Stimulated activated CD4-positive, alpha-beta T cell treated with anti-CD3 and anti-CD28 coated beads, Interleukin-1b, Interleukin-23, amount 100 ng/mL, for 24 hours (primary cell): ENCODE measurements at places on chromosomes 3 and 15.

- no peak for DNase-seq
Observed at GRCh38 chr3:104514776-104515175, 851.9 kb upstream of the ALCAM start.

GRCh38 chr3:196238612-196239560, 22.6 kb downstream of the SLC51A start:
- no peak for DNase-seq

DNA sequence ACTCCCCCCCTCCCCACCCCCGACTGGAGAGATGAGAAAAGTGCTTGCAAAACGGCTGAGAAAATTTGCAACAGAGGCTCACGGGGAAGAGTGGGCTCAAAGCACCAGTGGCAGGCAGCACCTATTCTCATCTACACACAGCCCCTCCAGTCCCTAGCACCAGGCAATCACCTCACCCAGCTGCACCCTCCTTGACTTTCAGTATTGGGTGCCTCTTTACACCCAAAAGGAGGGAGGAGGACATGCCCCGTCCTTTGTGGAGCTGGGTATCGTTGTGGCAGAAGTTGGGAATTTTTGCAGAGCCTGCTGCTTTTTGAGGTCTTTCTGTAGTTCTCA, 182.8 kb upstream of the TOPAZ1 start:
- DNase-seq: no peak

GRCh38 chr15:76787273-76787672, 117.9 kb downstream of the SCAPER start:
- DNase-seq: no peak

DNA sequence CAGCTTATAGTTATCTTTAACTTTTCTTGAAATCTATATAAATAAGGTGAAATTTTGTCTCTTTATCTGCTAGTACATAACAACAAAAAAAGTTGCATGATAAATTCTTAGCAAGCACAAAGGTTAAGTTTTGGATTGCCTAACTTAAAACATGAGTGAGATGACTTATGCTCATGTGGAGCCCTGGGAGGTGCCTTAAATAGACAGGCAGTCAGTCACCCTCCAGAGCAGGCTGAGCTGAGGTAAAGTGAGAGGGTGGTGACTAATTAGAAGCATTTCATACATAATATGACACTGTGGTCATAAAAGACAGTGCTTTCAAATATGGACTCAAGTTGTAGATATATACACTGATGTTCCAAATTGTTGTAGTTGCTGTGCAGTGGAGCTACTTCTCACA, 14.6 kb upstream of the MME start:
- DNase-seq: no peak

DNA sequence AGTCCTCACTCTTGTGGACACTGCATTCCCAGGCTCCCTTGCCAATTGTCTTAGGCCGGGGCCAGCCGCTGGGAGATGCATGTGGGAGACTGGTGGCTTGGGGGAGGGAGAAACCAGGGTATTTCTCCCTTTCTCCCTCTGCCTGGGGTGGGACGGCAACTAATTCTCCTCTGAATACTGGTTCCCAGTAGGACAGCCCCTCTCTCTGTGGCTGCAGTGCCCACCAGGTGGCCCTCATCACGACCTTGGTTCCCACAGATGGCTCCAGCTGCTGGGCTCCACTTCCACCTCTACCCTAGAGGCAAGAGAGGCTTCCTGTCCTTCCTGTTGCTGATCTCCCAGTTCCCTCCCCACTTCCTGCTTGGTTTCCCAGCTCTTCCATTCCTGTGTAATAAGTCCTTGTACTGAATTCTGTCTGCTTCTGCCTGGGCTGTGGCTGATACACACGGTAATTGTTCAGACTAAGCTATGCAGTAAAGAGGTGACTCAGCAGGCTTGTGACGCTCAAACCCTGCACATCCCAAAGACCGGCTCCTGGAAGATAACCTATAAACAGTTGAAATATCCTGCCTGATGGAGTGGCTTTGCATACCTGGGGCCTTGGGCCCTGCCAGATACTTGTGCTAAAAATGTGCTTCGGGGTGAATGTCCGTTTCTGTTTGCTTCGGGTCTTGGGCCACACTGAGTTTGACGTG, 20.4 kb upstream of the COPG1 start:
- no peak for DNase-seq

DNA sequence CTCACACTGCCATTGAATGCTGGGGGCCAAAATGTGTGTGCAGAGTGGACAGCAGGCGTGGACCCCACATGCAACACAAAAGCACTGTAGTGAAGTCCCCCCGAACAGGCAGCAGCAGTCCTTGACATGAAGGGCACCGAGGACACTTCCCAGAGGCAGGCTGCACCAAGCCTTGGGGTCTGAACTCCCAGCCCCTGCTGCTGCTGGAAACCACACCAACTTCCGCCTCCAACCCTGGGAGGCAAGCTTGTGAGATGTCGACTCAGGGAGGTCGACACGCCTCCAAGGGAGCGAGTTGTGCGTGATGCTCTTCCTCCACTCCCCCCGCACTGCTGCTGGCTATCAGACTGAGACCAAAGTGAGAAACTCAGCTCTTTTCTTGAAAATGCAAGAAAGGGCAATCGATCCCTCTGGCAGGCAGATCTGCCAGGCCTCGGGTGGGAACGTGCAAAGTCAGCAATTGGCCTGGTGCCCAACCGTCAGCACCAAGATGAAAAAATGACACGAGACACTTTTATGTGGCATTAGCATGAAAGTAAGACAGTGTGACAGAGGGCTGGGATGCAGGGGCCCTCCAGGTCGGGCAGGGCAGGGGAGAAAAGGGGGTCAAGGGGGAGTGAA, 43.6 kb downstream of the WHAMM start:
- DNase-seq: no peak

DNA sequence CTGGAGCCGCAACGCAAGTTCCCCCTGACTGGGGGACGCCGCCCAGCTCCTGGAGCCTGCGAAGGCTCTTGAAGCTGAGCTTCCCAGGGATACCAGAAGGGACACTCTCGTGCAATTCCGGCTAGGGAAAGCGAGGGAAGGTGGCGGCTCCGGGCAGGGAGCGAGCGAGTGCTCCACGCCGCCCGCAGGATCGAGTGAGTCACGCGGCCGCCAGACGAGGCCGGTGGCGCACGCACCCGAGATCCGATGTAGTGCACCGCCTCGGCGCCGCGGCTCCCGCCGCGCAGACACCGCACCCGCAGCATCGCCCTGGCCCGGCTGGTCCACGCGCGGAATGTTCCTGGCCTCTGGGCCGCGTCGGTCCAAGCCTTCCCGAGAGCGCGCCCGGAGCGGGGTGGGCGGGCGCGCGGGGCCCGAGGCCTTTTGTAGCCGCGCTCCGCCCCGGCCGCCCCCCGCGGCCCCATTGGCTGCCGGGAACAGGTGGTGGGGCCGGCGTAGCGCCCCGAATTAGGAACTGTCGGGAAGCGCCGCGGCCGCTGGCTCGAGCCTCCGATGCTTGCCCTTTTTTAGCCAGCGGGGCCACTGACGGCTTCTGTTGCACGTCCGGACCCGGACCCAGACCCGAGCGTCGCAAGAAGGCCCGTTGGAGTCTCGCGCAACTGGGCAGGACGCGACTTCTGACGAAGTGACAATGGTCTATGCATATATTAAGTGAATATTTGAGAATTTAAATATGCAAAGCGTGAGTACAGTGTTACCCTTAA, at the start of gene GATM:
GATM (minus strand) TSS at position 396 of the 764 bp plus-strand sequence; CDS start at position 305, 91 bp downstream.
- DNase-seq: no peak

DNA sequence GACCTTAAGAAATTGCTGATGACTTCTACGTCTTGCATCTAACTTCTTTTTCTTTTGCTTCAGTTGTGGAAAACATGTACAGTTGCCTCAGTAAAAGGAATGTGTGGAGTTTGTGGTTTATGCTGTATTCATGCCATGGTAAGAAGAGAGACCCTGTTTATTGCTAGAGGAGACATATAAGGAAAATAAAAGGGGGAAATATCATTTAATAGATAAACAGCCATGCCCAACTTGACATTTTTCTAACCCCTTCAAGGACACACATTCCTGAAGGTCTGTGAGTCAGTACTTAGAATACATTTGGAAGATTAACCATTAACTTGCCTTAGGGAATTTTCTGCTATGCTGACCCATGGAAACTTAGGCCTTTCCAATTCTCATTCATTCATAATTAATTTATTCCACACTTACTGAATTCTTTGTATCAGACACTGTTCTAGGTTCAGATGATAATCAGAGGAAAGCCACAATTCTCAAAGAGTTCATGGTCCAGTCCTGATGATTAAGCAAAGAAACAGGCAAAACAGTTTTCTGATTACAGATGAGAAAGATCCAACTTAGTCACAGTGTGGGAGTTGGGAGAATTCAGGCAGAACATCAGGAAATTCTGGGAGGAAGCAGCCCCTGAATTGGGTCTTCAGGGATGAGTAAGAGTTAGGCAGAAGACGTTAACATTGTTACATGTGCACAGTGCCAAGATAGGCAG, 329.8 kb upstream of the RASGRP1 start:
- DNase-seq: no peak

DNA sequence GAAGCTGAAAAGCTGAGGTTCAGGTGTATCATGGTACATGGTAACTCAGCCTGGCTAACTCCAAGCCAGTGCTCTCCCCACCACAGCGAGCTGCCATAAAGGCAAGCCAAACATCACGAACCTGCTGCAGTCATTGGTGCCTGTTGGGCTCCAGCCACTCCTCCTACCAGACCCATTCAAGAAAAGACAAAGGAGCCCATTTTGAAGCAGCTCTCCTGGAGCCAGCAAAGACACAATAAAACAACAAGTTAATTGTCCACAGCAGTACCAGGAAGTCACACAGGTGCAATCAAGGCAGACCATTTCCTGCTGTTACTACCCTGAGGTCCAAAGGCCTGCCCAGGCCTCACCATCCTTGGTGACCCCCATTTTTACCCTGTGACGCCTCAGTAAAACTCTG, 77.6 kb downstream of the DAPK2 start:
- DNase-seq: no peak

GRCh38 chr3:31832551-31832950, 148.5 kb downstream of the OSBPL10 start:
- DNase-seq: no peak

DNA sequence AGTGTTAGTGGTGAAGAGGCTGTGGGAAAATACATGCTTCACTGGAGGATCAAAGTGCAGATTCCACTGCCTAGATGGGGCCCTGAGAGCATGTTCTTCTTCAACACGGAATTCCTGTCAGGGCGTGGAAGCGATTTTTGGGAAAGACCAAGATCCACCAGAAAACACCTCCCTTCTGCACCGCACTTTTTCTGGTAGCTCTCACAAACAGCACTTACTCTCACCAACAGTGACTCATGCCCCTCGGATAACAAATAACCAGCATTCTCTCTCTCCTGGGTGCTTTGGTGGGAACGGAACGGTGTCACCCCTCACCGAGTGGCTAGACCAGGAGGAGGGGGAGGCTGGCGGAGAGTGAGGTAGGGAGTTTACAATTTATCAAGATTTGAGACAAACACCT, 40.1 kb downstream of the ADAMTSL3 start:
- no peak for DNase-seq

- no peak for DNase-seq
Observed at GRCh38 chr15:85531083-85531482, 150.7 kb downstream of the AKAP13 start.

GRCh38 chr3:5504135-5504534, 316.6 kb downstream of the EDEM1 start:
- no peak for DNase-seq

DNA sequence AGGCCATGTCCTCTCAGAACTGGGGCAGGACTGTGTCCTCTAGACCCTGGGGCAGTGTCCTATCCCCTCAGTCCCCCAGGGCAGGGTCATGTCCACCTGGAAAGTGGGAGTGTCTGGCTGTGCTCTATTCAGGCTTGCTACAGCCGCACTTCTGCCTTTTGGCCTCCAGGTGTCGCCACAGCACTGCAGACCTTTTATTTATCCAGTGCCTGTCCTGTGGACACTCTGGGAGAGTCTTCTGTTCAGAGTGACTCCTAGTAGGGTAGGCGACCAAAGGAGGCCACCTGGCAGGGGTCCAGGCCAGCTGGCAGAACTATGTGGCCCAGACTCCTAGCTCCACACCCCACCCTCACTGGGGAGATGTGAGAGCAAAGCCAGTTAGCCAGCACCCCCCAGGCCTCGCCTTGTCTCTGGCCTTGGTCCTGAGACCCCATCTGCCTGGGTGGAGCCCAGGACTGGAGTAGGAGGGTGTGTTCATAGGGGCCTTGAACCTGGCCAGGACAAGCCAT, 3.9 kb downstream of the TMIE start:
- peak; percentile 47 for DNase-seq

- DNase-seq: no peak
Observed at GRCh38 chr15:62545467-62546227, 380.6 kb upstream of the C2CD4B start.

DNA sequence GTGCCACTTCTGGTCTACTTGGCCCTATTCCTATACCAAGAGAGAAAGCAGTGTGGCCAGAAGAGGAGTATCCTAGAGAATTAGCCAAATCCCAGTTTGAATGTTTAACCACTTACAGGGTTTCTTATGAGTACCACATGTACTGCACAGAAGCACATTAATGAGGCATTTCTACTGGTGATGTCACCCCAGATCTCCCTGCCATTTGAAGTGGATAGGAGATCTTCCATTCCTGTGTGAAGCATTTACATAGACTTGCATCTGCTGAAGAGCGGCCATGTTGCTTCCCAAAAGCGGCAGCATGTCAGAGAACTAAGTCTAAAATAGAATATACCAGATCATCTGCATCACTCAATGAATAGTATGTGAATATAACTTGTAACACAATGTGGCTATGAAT, 108.4 kb upstream of the TUSC7 start:
- no peak for DNase-seq

DNA sequence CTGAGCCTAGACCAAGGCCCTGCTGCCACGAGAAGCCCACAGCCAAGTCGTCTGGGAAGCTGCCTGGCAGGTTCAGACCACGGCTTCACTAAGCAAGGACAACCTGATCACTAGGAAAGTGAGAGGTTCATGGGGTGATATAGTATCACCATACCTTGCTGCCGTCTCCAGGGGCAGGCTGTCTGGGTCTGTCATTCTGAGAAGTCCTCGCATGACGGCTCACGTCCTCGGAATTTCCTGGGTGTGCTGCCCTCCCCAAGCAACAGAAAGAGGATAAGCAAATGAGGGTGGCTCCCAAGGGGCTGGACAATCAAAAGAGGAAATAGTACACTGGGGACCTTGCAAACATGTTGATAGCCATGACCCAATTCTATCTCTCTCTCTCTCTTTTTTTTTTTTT, 207.4 kb upstream of the IGF1R start:
- no peak for DNase-seq

DNA sequence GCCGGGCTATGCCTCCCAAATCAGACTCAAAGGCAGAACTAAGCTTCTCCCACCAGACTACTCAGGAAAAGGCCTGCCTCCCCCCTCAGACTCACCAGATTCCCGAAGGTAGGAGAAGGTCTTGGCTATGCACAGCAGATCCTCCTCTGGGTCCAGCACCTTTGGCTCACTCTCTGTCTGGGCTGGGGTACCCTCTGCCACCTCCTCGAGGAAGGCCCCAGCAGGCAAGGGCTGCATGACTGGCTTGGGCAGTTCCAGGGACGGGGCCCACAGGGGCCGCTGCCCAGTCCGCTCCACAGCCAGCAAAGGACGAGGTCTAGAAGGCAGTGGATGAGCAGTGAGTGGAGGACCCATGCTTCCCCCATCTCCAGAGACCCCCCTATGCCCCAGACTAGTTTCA, 3.3 kb downstream of the CISH start:
- DNase-seq: no peak
